T-helper 1 cell (primary cell): ENCODE measurements at places on chromosomes 6 and 20.

GRCh38 chr20:63597651-63598478, 23.8 kb upstream of the HELZ2 start:
- no peak for DNase-seq

DNA sequence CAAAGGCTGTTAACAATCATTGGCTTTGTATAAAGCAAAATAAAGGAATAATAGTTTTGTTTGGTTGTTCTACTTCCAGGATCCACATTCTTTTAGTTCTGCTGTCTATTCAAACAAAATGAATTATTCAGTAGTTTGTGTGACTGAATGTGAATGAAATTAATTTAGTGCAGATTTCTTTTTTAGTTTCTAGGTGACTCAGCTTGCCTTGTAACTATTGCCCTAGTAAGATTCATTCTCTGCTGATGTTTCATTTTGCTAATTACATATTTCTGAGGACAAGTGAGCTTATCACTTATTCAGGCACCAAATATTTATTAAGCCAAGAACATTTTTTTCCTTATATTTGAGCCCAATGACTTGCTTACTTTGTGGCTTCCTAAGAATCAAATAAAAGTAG, 46.5 kb upstream of the RIPOR2 start:
- no peak for DNase-seq

GRCh38 chr6:163346497-163346961, 68.0 kb upstream of the QKI start:
- DNase-seq, result no peak

- DNase-seq, result no peak
These were observed 6.3 kb upstream of the APMAP start for GRCh38 chr20:24998631-24999445.

- DNase-seq, result no peak
These were observed 5.7 kb downstream of the SASH1 start for GRCh38 chr6:148348335-148348734.

GRCh38 chr6:64266351-64266821, 630.8 kb downstream of the PHF3 start:
- no peak for DNase-seq

DNA sequence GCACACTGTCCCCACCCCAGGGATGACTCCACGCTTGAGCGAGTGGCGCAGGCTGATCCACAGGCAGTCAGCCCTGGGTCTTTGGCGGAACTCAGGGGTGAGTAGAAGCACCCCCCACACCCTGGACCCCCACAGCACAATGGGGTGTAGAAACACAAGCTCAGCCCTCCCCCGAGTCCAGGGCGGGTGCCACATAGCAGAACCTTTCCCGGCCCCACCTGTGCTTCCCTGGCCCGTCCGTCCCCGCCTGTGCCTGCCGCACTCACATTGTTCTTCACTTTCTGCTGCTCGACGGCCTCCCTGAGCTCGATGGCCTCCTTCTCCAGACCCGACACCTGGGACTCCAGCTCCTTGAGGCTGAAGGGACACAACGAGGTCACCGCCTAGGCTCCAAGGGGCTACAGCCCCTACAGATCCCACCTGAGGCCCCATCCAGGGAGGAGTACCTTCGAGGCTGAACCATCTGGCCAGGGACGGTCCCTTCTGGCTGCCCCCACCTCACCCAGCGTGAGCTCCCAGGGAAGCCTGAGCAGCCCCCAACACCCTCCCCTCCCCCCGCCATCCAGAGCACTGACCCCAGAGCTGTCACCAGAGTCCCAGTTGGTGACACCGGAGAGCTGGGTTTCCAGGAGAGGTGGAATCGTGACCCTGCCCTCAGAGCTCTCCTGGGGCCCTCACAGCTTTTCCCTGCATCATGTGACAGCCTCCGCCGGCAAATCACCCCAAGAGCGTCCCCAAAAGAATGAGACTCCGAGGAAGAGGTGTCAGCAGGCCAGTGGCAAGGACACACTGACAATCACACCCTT, 55.6 kb downstream of the DSTN start:
- DNase-seq, result no peak

- no peak for DNase-seq
These were observed 12.6 kb upstream of the ZFP64 start for GRCh38 chr20:52204136-52204535.

- DNase-seq, result no peak
These were observed 26.3 kb upstream of the ZNF318 start for GRCh38 chr6:43395776-43396175.

DNA sequence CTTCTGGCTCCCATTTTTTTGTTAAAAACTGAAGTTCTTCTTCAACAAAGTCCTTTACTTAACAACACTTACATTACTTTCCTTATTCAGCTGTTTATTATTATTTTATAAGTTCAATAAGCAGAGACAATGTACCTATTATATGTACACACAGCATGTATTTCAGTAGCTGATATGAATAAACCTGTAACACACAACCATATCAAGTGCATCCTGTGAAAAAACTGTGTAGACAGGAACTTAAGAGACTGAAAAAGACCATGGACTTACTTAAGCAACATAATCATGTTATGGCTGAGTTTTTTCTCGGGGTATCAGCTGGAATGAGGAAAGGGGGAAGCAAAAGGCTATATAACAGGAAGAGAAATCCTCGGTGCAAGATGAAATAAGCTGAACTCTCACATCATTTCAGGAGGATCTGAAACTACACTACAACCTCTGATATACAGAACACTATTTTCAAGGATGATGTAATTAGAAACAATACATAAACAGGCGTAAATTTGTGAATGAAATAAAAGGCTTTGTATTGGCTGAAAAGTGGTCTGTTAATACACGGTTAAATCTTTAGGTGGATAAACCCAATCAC, 70.9 kb downstream of the REV3L start:
- DNase-seq, result no peak

- DNase-seq, result no peak
These were observed 26.2 kb downstream of the PLEKHG1 start for GRCh38 chr6:150625927-150626326.

GRCh38 chr6:43983632-43984031, 143.6 kb downstream of the MRPL14 start:
- no peak for DNase-seq

- DNase-seq, result no peak
These were observed 135.1 kb downstream of the AGPAT4 start for GRCh38 chr6:161138543-161139303.

DNA sequence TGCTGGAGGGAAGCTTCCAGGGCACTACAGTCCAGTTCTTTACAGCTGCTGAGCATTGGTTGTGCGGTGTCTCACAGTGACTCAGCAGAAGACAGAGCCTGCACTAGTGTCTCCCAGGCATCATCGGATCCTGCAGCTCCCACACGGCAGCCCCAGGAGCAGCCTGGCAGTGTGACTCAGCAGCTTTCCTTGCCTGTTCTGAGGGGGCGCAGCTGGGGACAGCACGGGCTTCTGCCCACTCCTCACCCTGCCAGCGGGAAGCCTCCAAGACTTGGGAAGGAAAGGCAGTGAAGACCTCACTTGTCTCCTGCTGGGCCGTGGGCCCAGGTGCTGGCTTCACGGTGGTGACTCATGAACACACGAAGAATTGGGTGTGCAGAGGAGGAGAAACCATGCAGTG, 165.4 kb downstream of the SYNDIG1 start:
- DNase-seq, result no peak

GRCh38 chr6:25053875-25054371, 118.2 kb upstream of the RIPOR2 start:
- no peak for DNase-seq

- DNase-seq, result no peak
These were observed 2.5 kb downstream of the DEK start for GRCh38 chr6:18261877-18262276.

DNA sequence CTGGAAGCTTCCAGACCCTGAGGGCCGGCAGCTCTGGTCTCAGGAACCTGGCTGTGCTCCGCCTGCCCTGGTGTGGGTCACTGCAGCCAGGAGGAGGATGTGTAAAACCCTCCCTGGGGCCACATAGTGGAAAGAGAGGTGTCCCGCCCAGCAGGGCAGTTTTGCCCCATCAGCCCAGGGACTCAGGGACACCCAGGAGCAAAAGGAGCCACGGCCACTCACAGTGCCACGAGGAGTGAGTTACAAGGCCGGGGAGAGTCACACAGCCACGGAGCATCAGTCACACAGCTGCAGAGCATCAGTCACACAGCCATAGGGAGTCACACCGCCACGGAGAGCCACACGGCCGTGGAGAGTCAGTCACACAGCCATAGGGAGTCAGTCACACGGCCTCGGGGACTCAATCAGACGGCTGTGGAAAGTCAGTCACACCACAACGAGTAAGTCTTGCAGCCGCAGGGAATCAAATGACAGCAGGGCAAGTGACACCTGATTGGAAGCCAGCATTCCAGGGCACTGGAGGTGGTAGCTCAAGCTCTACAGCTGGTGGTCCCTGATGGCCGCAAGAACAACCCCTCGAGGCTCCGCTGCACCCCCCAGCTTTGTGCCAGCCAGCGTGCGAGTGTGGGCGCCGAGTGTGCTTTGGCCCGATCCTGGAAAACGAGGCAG, 60.9 kb downstream of the DLL1 start:
- DNase-seq, result no peak

DNA sequence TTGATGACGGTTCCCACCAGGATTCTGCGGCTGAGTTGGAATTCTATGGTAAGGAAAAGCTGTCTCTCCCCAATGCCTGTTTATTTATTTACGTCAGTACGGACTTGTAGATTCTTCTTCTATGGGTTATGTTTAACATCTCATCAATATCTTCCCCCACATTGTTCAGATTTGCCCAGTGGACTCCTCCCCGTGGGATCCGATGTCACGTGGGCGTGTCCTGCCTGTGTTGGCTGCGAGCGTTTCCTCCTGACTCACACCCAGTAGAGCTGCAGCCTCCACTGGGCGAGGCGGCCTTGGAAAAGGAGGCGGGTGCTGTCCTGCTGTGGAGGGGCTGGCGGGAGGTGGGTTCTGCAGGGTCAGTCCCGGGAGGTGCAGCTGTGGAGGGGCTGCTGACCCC, 46.8 kb upstream of the SLCO4A1 start:
- no peak for DNase-seq

DNA sequence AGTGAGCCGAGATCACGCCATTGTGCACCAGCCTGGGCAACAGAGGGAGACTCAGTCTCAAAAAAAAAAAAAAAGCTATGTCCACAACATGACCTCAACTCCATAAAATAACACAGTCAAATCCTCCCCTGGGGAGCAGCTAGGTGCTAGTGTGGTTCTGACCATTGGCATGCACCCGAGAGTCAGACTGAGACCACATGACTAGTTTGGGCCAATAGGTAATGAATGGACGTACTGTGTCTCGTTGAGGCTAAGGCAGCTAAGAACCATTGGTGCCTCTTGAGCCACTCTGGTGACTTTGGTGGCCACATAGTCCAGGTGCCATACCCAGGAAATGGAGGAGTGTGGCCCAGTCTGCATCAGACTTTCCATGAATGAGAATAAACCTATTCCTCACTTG, 40.3 kb downstream of the ATP9A start:
- DNase-seq, result no peak

DNA sequence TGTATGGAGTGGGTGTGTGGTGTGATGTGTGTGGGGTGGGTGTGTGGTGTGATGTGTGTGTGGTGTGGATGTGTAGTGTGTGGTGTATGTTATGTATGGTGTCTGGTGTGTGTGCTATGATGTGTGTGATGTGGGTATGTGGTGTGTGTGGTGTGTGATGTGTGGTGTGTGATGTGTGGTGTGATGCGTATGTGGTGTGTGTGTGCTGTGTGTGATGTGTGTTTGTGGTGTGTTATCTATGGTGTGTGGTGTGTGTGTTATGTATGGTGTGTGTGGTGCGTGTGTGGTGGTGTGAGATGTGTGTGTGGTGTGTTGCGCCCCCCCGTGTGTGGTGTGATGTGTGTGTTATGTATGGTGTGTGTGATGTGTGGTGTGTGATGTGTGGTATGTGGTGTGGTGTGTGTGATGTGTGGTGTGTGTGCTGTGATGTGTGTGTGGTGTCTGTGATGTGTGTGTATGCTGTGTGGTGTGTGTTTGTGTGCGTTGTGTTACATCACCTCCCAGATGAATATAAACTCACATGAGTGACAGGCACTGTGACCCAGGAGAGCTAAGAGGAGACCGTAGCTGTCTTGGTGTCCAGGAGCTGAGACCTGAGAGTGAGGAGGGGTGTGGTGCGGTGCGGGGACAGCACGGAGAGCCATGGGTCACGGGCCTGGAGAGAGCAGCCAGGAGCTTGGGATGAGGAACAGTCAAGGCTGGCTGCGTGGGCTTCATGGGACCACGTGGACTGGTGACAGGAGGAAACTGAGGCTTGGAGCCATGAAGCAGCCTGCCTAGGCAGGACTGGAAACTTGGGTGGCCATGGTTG, 8.8 kb downstream of the DLGAP4 start:
- DNase-seq, result no peak

DNA sequence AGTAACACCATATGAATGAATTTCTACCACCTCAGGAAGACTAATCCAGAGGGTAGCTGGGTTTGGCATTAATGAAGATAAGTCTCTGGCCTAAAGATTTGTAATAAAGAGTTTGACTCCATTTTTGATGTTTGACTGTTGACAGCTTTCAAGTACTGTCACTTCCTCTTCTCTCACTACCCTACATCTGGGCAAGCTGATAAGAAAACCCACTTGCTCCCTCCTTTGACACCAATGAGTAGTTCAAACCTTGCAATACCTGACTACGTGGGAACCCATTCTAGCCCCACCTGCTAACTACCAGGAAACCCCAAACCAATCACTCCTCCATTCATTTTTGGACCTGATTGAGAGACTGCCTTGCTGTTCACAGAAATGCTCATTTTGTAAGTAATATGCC, 621.5 kb downstream of the TENT5A start:
- no peak for DNase-seq

GRCh38 chr20:53664121-53664520, 70.5 kb upstream of the ZNF217 start:
- DNase-seq, result no peak

DNA sequence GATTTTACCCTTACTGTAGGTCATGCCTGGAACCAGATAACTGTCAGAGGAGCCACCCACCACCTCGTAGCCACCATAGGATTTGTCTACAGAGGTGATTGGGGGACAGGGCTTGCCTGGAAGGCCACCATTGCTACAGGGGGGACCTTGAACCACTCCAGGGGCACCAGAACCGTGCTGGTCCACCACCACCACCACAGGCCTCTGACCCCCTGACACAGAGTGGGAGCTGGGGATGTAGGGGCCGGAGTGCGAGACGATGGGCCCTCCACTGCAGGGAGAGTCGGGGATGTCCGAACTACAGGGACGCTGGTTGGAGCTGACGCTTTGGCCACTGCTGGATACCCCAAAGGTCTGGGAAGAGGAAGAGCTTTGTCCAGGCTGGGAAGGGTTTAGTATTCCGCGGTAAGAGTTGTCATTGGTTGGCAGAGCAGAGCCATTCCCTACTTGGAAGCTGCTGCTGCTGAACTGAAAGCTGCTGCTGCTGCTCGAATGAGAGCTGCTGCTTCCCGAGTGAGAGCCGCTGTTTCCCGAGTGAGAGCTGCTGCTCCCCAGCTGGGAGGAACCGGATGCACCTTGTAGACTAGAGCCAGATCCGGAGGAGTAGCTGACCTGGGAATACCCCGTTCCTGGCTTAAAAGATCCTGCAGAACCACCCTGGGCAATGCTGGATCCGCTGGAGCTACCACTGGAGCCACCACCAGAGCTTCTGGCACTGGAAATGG, 2.2 kb downstream of the PSORS1C1 start:
- DNase-seq, result no peak

DNA sequence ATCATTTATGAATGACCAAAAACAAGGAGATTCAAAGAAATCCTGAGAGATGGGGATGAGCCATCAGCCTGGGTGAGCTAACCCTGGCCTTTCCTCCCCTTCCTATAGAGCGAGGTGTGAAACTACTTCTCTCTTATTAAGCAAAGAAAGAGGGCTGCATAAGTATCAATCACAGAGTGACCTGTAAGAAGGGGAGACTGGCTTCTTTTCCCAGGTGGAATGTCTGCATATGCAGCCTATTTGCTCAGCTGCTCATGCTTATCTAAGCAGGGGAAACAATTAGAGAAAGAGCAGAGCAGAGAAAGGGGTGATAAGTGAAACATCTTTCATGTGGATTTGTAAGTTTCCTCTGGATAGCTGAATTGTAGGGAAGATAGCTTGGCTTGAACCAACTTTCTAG, 160.0 kb downstream of the PKHD1 start:
- DNase-seq, result no peak
